Left kidney (tissue), 8 donors: ENCODE measurements at places on chromosomes 11 and 22. TPM values are rescaled to one million over a fixed set of nuclear protein-coding genes. Genes with fewer than 3 reads are reported as not detected.

Gene NPTXR
- 4.2 TPM for polyA plus RNA-seq

Gene ASPHD2
- polyA plus RNA-seq = 4.4 TPM

Gene VPREB1
- polyA plus RNA-seq = not detected

Gene CNGA4
- 1.1 TPM for polyA plus RNA-seq

Gene TFIP11
- 45.6 TPM for polyA plus RNA-seq

Gene PANX3
- polyA plus RNA-seq = not detected

Gene MPST
- 43.0 TPM for polyA plus RNA-seq

Gene SMTNL1
- polyA plus RNA-seq = 0.47 TPM

Gene BIRC3
- 1.4 TPM for polyA plus RNA-seq

Gene MRGPRF
- polyA plus RNA-seq = 18.9 TPM

Gene APOL4
- polyA plus RNA-seq = 10.9 TPM

Gene SCN4B
- polyA plus RNA-seq = 0.75 TPM

Gene BRSK2
- polyA plus RNA-seq = 0.90 TPM

Gene FXYD6
- polyA plus RNA-seq = 114 TPM

DNA sequence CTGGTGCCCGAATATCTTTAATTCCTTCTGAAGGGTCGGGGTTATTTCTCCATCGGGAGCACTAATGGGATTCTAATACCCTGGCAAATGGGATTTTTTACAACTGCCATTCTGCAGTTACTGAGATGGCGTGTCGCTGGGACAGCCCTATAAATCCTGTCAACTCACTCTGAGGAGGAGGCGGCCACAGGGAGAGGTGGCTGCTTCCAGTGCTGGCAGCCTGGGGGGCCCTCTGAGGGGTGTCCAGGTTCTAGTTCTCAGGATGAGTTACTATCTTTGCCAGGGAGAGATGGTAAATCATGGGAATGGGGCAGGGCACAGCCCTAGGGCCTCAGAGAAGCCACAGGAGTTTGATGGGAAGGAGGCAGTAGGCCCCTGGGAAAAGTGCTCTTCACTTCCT lies 135.9 kb downstream of the NTM start:
- peak; percentile 31 for DNase-seq

- no peak for DNase-seq
Observed at GRCh38 chr11:35992548-35992947, 48.7 kb downstream of the LDLRAD3 start.

DNA sequence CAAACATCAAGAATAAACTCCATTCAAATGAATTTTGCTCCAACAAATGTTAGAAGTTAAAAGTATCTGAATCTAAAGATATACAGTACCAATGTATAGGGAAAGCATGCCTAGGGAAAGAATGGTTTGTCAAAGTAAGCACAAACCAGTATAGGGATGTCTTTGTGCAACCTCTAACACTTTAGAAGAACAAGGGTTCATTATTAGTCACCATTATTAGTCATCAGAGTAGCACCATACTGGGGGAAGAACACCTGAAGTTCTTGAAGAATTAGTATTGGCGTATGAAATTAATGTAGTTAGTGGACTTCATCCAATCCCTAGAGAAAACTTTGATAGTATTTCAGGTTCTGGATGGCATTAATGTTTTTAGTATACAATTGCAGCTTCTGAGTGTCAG lies 943.7 kb downstream of the METTL15 start:
- DNase-seq = no peak

GRCh38 chr22:22785316-22786065 lies 102.1 kb upstream of the IGLL5 start:
- DNase-seq = no peak

- no peak for DNase-seq
Observed at GRCh38 chr11:72380132-72380503, 54.2 kb downstream of the CLPB start.

- peak; percentile 30 for DNase-seq
Observed at GRCh38 chr11:122634501-122634900, 21.0 kb upstream of the UBASH3B start.

GRCh38 chr11:64250415-64251015 lies 815 bp upstream of the PLCB3 start:
- DNase-seq = no peak

DNA sequence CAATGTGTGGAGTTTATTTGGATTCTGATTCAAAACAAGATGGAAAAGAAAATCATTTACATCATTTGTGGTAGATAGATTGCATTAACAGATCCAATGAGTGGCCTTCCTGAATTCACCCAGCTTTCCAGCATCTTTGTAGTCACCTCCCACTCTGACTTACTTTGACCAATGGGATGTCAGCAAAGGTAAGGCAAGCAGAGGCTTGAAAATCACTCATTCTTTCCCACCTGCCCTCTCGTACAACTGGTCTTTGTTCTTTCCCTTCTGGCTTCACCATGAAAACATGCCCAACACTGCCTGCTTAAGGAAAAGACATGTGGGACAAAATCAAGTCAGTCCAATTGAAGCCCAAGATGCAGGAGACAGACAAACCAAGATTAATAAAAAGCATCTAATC lies 202.1 kb downstream of the TTC28 start:
- DNase-seq = no peak

DNA sequence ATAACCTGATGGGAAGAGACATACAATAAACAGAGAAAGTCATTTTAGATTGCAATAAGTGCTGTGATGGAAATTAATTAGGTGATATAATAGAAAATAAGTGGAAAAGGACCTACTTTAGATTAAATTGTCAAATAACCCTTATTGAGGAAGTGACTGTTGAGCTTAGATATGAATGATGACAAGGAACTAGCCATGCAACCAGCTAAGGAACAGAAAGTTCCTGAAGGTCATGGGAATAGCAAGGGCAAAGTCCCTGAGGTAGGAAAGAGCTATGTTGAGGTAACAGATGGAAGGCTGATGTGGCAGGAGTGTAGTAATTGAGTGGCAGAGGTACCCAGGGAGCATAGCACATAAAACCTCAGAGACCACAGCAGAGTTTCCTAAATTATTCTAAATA lies 135.2 kb downstream of the WNT11 start:
- DNase-seq = no peak

- no peak for DNase-seq
Observed at GRCh38 chr11:102664001-102664752, 39.0 kb upstream of the MMP20 start.

GRCh38 chr11:38448284-38448683 lies 1850.2 kb upstream of the RAG2 start:
- DNase-seq = no peak

- DNase-seq = no peak
Observed at GRCh38 chr11:17543041-17543440, 1.2 kb downstream of the USH1C start.

DNA sequence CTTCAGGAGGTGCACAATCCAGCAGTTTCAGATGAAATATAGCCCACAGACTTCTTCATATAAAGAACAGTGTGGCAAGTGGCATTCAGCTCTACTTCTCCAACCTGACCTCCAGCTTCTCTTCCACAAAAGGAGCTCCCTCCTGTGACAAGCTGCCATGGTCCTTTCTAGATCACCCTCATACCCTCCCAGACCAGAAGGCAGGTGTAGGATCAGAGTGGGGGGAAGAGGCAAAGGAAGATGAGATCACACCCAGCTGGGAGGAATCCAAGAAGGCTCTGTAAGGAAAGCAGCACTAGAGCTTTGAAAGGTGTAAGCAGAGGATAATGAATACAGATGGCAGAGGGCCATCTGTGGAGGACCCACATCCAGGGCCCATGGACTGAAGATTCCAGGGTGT lies 7.6 kb downstream of the CLPB start:
- no peak for DNase-seq

- DNase-seq = no peak
Observed at GRCh38 chr11:19878520-19878919, 165.9 kb downstream of the NAV2 start.

- DNase-seq = no peak
Observed at GRCh38 chr11:69307871-69308431, 14.0 kb downstream of the MYEOV start.

- DNase-seq = no peak
Observed at GRCh38 chr11:95093548-95093947, 3.9 kb downstream of the ENDOD1 start.

GRCh38 chr11:4700436-4700820 lies 2.8 kb upstream of the OR51E2 start:
- DNase-seq = no peak

DNA sequence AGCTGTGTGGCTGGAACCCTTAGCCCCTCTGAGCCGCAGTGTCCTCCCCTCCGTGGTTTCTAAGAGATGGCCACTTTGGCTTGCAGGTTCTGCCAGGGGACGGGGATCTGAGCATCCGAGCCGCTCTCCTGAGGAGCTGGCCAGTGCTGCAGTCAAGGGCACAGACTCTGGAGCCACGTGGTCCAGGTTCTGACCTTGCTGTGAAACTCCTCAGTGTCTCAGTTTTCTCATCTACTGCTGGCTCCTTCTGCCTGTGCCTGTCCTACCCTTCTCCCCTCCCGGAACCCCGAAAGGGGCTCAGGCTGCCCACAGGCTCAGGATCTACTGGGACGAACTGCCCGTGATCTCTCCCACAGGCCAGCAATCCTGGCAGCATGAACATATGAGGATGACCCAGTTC lies 65.4 kb upstream of the TTLL12 start:
- no peak for DNase-seq

GRCh38 chr11:35326266-35326879 lies 93.0 kb downstream of the SLC1A2 start:
- no peak for DNase-seq

DNA sequence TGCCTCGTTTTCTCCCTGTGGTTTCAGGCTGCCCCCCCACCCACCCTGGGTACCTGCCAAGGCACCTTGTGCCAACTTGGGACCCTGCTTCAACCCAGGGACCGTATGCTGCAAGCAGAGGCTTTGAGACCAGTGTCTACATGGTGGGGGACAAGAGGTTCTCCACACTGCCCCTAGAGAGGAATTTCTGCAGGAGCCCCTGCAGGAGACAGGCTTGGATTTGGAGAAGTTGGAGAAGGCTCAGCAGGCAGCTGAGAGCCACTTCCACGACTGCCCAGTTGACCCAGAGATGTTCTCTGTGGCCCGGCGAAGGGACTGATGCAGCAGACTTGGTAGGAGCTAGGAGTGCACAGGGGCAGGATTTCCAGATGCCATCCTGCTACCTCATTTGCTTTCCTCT lies 20.1 kb upstream of the NNMT start:
- no peak for DNase-seq

- DNase-seq = no peak
Observed at GRCh38 chr11:128294671-128295050, 292.7 kb downstream of the ETS1 start.

GRCh38 chr11:122853971-122854446 lies 15.7 kb downstream of the CRTAM start:
- DNase-seq = peak; percentile 82

- no peak for DNase-seq
Observed at GRCh38 chr22:31911565-31912406, 32.5 kb upstream of the YWHAH start.

DNA sequence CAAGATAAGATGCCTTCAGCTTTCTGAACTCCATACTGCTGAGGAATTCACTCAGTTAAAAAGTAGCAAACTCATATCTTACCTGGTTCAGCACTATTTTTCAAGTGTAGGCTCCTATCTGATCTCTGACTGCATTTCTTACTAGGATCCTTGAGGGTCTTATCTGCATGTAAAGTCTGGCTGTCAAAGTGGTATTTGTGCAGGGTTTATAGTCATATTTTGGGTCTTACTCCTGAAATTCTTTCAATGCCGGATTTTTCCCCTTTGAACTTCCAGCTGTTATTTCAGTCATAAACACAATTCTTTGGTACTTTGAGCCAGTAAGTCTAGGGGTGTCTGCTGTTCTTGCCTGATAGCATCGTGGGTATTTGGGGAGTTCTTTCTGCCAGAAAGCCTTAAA lies 25.3 kb upstream of the NOX4 start:
- no peak for DNase-seq

- no peak for DNase-seq
Observed at GRCh38 chr11:77411137-77411707, 62.7 kb downstream of the PAK1 start.

DNA sequence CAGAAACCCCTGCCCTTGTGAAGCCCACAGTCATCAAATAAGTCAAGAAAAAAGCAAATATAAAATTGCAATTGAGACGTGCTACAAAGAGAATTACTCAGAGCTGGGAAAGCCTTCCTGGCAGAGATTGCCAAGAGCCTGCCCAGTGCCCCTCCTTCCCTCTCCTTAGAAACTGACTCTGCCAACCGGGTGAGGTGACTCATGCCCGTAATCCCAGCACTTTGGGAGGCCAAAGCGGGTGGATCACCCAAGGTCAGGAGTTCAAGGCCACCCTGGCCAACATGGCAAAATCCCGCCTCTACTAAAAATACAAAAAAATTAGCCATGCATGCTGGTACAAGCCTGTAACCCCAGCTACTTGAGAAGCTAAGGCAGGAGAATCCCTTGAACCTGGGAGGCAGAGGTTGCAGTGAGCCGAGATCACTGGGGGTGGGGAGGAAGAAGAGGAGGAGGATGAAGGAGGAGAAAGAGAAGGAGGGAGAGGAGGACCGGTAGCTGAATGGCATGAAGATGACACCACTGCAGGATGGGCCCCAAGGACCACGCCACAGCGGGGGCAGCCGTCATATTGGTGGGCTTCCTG lies 76.1 kb upstream of the RTL6 start:
- no peak for DNase-seq

DNA sequence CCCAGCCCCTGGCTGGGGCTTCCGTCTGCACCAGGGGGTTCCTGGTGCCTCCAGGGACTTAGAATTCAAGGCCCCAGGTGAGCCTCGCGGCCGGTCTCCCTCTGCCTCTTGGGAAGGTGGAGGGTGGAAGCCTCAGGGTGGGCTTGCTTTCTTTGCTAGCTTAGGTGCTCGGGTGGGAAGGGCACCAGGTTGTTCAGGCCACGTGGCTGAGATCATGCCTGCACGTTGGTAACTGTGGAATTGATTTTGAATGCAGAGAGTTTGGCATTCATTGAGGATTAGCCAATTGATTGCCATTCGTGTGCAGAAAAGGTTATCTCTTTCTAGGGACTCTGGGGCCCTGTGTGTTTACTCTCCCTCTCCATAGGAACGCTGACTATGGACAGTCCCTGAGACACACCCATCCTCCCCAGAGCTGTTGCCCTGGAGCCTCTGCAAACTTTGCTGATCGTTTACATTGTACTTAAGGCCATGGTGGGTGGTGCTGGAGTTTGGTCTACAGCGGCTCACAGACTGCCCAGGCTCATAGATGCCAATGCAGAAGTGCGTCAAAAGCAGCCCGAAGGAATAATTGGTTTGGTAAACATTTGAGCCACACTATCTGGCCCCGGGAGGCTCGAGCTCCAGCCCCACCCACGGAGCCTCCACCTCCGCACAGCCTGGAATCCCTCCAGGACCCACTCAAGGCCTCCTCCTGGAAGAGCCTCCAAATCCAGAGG lies 1457.7 kb downstream of the BRD1 start:
- no peak for DNase-seq

- no peak for DNase-seq
Observed at GRCh38 chr11:69080257-69080995, 31.7 kb downstream of the TPCN2 start.

- DNase-seq = no peak
Observed at GRCh38 chr11:117772360-117772759, 24.7 kb downstream of the DSCAML1 start.
